ENCODE measurements at places on chromosomes 1 and 21.

DNA sequence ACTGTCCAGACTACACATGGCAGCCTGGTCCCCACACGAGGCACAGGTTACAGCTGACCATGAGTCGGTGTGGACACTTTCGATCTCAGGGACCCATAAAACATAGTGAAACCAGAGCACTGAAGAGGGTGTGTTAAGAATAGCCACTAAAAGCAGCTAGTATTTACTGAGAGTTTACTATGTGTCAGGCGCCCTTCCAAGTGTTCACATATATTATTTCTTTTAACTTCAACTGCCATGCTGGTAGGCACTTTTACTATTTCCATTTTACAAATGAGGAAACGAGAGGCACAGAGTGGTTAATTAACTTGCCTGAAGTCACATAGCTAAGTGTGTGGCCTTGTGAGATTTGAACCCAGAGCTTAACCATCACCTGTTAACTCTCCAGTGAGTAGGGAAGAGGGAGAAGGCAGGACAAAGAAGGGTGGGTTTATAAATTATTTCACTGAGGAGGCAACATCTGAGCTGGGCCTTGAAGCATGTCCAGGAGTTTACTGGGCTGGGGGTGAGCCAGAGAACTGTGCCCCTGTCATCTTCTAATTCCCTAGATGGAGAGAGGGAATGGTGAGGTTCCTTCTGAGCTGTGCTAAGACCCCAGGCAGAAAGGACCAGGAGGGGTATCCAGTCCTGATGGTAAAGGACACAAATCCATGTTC is 20.7 kb downstream of the ABCA4 start:
- no peak for DNase-seq

DNA sequence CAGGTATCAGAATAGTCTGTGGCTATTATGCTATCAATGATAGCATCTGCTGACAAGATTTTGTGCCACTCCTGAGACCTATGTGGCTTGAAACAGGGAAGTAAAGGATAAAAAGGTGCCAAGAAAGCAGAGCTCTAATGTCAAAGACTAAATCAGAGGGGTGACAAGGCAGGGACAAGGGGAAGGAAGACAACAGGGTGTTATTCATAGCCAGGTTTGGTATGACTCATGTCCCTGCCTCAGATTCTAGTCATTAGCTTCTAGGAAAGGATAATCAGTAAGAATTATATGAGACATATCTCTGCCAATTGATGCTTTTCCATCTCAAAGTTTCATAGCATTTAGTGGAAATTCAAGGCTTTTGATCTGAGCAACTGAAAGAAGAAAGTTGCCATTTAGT is 31.8 kb upstream of the PLD5 start:
- DNase-seq, result no peak

DNA sequence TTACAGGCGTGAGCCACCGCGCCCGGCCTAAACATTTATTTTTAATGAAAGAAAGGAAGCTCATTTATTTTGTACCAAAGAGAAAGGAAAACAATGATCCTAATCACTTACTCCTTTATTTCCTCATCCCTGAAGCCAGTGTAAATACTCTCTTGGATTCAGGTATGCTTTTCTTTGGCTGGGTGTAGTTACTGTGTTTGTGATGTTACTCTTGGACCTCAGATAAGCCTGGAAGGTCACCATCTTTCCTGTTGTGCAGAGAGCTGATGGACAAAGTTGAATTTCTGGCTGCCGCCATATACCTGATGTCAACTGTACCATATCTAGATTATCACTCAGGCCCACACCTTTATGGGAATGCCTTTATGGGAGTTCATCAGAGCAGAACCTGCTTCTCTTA is 35.4 kb upstream of the FOXE3 start:
- DNase-seq, result no peak

- no peak for DNase-seq
These were observed 935.2 kb downstream of the PLA2G4A start for GRCh38 chr1:187763976-187764375.

GRCh38 chr1:171966426-171967220 is 125.3 kb downstream of the DNM3 start:
- no peak for DNase-seq

DNA sequence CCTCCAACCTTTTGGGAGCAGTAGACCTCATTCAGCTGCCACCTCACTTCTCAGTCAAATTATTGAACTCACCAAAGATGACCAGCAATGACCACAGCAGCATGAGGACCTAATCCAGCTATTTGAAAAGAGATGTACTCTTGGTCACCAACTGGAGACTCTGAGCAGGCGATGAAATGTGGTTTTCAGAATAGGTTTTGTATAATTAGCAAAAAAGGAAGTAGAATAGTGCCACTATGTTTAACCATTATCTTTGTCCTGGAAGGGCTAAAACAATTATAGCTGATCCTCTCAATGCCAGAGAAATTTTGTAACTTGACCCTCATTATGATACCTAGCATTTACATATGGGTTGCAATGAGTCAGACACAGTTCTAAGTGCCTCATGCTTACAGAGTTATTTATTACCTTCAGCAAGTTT is at the start of gene FCRL2:
Gene FCRL2, minus strand, starts transcription at position 162 of the 421 bp plus-strand sequence. Its CDS starts 59 bp downstream, at position 103.
- DNase-seq, result no peak

- DNase-seq, result no peak
These were observed 3.2 kb downstream of the MECR start for GRCh38 chr1:29227511-29227910.

DNA sequence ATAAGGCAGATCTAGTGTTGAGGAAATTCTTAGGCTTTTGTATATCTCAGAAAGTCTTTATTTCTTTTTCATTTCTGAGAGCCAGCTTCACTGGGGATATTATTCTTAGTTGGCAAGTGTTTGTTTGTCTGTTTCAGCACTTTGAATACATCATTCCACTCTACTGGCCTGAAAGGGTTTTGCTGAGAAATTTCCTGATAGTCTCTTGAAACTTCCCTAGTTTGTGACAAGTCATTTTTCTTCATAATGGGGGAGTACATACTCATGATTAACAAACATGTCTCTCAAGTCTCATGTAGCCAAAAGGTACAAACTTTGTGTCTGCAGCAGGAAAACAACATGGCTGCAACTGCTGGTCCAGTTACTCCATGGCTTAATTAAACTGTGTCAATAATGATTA is 6.3 kb upstream of the KRTAP26-1 start:
- no peak for DNase-seq

- DNase-seq, result no peak
These were observed 5.9 kb upstream of the PKP1 start for GRCh38 chr1:201277441-201277840.

DNA sequence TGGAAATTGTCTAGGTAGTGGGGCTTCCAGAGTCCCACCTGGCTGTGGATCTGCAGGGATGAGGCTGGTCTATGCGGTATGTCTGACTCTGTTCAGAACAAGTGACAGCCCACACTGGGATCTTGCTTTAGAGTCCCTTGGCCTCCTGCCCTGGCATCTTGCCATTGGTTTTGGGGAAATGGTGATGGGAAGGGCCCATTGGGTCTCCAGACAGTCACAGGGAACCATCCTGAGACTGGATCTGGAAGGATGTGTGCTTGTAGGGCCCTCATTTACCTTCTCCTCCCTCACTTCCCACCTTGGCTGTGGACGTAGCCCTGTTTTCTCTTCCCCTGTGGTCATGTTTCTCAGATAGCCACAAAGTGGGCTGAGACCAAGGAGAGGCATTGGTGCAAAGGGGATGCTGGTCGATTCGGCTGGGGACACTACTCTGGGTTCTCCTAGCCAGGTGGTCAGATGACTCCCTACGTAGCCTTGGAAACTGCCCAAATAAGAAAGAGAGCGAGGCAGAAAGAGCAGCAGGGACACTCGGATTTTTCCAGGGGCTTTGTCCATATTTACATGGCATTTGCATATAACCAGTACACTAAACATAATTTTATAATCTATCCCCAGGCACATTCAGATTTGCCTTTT is 15.1 kb downstream of the SOX13 start:
- no peak for DNase-seq

DNA sequence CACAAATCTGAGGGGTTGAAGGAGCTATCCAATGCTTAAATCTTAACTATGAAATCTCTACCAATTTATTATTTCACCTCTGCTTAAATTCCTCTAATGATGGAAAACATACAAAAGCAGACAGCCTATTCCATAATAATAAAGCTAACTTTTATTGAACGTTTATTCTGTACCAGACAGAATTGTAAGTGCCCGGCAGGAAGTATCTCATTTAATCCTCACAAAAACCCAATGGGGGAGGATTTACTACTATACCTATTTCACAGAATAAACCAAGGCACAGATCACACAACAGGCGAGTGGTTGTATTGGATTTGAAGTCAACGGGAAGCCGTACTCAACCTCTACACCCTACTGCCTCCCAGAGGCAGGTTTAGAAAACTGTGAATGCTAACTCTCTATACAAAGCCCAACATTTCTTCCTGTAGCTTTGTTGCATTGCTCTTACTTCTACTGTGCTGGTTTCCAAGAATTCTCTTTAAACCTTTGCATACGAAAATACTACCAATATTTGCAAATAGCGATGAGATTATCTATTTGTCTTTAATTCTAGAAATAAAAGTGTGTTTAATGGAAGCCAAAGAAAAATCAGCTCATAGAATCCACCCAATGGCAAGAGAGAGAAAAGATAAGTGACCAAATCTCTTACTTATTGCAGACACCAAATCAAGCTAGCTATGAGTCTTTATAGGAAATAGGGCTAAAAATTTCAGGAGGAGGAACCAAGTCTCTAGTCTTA is 33.5 kb upstream of the C1orf53 start:
- DNase-seq, result peak; percentile 10

GRCh38 chr1:11774753-11775152 is 12.8 kb downstream of the C1orf167 start:
- DNase-seq, result no peak

DNA sequence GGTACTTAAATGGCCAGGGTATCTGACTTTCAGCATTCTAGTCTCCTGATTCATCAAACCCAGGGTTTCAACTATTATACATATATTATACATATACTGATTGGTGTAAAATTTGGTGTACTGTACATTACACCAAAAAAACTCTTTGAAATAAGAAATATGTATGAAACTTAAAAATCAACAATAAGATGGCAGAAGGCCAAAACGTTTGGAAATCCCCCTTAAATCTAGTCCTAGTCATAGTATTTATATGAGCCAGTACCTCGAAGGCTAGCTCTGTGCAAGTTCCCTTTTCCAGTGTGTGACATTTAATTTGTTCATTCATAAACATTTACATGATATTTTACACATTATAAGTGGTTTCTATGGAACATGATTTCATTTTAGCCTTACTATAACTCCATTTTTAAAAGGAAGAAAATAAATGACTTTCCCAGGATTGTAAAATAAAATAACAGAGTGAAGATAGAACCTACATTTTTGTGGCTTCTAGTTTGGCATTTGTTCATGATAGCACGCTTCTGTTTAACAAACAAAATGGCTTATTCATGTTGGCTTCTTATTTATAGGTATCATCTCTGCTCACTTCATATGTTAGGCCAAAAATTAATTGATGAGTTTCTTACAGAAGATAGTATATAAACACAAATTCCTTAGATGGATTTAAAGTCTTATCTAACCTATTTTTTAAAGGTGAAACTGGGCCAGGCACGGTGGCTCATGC is 18.8 kb upstream of the ZNF281 start:
- DNase-seq, result no peak

GRCh38 chr1:10637834-10638558 is 158.4 kb downstream of the CASZ1 start:
- DNase-seq, result no peak

- no peak for DNase-seq
These were observed 36.7 kb upstream of the DIP2A start for GRCh38 chr21:46421756-46422555.

DNA sequence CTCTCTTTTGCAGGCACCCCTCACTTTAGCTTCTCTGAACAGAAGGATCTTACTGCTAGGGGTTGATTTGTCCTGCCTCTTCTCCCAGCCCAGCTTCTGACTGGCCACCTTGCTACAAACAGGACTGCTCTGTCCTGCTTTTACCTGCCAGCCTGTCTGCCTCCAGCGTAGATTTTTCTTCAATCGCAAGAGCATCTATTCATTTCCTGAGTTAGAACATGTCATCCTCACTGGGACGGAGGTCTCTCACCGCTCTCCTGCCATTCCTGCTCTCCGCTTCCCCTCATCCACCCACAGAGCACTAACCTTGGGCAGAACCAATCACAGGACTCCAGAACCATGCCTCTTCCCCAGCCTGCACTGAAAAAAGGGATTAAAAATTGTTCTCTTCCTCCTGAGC is 3.5 kb upstream of the ATP1B1 start:
- no peak for DNase-seq

DNA sequence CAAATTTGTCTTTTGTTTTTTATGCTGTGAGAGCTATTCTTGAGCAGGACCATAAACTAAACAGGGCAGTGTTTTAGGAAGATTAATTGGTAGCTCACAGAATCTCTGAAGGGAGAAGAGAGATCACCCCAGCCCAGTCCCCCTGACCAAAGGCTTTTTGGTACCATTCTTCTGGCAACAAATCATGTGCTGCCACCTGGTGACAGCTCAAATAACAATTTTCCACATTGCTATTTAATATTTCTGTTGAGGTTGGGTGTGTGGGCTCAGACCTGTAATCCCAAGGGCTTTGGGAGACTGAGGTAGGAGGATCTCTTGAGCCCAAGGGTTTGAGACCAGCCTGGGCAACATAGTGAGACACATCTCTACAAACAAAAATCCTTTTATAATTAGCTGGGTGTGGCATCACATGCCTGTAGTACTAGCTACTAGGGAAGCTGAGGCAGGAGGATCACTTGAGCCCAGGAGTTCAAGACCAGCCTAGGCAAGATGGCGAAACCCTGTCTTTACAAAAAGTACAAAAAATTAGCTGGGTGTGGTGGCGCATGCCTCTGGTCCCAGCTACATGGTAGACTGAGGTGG is 2.2 kb upstream of the TESK2 start:
- DNase-seq, result peak; percentile 20

DNA sequence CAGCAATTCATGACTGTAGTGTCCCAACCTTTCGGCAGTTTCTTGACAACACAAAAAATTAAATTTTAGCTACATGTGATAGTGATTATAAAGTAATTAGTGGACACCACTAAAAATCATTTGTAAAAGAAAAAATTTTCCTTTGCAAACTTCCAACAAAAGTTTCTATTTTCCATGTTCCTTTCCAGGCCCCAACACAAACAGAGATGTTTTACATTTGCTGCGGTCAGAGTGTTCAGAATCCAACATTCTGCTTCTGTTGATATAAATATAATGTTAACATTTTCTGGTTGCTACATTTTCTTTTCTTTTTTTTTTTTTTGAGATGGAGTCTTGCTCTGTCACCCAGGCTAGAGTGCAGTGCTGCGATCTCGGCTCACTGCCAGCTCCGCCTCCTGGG is 54.9 kb upstream of the WLS start:
- DNase-seq, result no peak
